H1 (cell line): ENCODE measurements at places on chromosomes 6 and 20. TPM values are rescaled to one million over a fixed set of nuclear protein-coding genes. Genes with fewer than 3 reads are reported as not detected.

The C20orf204 gene
- polyA plus RNA-seq: 0.39 and 0.96 TPM in 2 replicates

The KLHDC3 gene
- polyA plus RNA-seq: 203 and 240 TPM in 2 replicates

The PSORS1C1 gene
- polyA plus RNA-seq: 0.12 and 0.30 TPM in 2 replicates

The CLPSL1 gene
- polyA plus RNA-seq: 0.88 TPM in 1 of 2 replicates, not detected in the other

The TUBB2B gene
- polyA plus RNA-seq: 722 and 951 TPM in 2 replicates
